ENCODE measurements at places on chromosomes 5 and 9.

- DNase-seq, result no peak
Observed at GRCh38 chr5:115192098-115192497, 22.4 kb upstream of the TRIM36 start.

- DNase-seq, result no peak
Observed at GRCh38 chr5:449151-449550, 6.2 kb downstream of the EXOC3 start.

DNA sequence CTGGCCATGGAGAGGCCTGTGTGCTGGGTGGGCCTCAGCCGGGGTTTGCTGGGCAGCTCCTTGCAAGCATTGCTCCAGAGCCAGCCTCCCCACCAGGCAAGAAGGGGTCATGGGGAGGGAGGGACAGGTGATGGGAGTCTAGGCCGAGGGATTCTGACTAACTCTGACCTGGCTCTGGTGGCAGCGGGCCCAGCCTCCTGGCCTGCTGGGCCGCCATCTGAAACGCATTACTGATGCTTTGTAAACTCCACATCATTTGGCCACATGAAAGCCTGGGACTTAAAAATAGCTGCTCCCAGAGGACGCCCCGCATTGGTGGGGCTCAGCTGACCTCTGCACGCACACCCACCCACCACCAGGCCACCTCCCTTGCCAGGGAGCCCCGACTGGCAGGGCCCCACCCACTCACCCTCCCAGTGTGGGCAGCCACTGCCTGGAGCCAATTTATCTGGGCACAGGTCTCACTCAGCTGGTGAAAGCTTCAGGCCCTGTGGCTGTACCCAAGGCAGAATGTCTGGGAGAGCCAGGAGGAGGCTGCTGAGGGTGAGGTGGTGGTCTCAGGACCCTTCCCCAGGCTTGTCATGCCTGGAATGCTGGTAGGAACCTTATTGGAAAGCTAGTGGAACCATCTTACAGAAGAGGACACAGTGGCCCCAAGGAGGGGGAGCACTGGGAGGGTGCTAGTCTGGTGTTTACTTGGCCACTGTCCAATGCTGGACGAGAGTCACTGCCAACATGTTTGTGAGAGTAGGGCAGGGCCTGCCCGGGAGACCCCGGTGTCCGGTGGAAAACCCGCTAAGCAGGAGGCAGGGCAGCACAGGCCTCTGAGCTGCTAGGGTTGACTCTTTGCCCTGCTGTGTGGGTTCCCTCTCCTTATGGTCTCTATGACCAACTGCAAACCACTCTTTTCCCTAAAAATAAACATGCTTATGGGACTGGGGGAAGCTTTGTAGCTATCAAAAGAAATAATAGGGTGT, 10.8 kb downstream of the TCF7 start:
- DNase-seq, result no peak

DNA sequence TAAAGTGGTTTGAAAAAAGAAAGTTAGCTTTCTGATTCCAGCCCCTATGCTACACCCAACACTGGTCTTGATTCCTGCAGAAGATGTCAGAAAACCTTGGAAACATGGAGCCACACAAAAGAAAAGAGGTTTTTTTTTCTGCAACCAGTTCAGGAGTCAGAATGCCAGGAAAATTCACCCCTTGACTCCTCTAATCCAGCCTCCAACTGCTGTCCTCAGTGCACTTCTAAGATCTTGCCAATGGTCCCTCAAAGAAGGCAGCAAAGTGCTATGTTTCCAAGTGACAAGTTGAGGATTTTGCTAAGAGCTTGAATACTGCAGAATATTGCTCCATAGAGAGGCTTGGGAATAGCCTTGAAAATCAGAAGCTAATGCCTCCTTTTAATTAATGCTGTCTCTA, 110.2 kb downstream of the TRIM32 start:
- DNase-seq, result no peak

GRCh38 chr5:159345336-159345735, 15.0 kb upstream of the IL12B start:
- no peak for DNase-seq

- no peak for DNase-seq
Observed at GRCh38 chr9:134224127-134224526, 59.8 kb upstream of the RNU6ATAC start.
